ENCODE measurements at places on chromosomes 3 and 15. TPM values are rescaled to one million over a fixed set of nuclear protein-coding genes. Genes with fewer than 3 reads are reported as not detected.

GRCh38 chr3:173902871-173903270 lies 505.3 kb downstream of the NLGN1 start:
- no peak for DNase-seq
- H3K27me3 ChIP-seq: no peaks in the 10 kb centered on the region
- H3K27ac ChIP-seq: no peak overlapping the region
- no peaks in the 10 kb centered on the region for H3K36me3 ChIP-seq
- H3K4me3 ChIP-seq: no peak overlapping the region

Gene DRD3
- total RNA-seq: not detected

DNA sequence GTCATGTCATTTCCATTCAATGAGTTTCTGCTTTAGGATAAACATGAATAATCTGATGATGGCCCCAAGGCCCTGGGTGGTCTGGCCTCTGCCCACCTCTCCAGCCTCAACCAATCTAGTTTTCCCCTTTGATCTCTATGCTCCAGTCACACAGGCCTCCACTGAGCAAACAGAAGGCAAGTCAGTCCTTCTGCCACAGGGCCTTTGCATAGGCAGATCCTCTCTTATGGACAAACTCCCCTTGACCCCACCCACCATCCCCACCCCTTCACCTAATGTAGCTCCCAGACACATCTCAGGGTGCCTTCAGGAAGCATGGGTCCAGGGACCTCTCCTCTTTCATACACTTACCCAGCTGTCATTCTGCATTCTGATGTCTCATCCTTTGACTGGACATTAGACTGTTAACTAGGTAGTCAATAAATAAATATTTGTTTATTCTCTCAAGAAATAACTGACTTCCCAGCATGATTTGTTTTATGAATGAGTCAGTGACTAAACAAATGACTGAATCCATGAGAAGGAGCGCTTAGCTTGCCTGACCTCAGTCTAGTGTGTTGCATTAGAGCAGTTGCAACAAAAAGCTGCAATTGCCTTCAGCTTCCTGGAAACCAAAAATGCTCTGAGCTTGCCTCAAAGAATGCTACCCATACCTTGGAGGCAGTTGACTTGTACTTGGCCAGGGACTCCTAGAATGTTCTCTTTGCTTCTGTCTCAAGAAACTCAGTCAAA lies 386.6 kb upstream of the WNT5A start:
- no peaks in the 10 kb centered on the region for H3K36me3 ChIP-seq
- no peaks in the 10 kb centered on the region for H3K4me1 ChIP-seq
- no peak for DNase-seq
- H3K27me3 ChIP-seq: no peaks in the 10 kb centered on the region
- no peak overlapping the region for H3K4me3 ChIP-seq

- no peak overlapping the region for H3K4me3 ChIP-seq
- no peaks in the 10 kb centered on the region for H3K4me1 ChIP-seq
- no peak overlapping the region for H3K27ac ChIP-seq
- H3K36me3 ChIP-seq: no peaks in the 10 kb centered on the region
- no peak for DNase-seq
These were observed 4.1 kb downstream of the DET1 start for GRCh38 chr15:88542342-88542733.

Gene GRIP2
- 0.16 TPM for total RNA-seq

DNA sequence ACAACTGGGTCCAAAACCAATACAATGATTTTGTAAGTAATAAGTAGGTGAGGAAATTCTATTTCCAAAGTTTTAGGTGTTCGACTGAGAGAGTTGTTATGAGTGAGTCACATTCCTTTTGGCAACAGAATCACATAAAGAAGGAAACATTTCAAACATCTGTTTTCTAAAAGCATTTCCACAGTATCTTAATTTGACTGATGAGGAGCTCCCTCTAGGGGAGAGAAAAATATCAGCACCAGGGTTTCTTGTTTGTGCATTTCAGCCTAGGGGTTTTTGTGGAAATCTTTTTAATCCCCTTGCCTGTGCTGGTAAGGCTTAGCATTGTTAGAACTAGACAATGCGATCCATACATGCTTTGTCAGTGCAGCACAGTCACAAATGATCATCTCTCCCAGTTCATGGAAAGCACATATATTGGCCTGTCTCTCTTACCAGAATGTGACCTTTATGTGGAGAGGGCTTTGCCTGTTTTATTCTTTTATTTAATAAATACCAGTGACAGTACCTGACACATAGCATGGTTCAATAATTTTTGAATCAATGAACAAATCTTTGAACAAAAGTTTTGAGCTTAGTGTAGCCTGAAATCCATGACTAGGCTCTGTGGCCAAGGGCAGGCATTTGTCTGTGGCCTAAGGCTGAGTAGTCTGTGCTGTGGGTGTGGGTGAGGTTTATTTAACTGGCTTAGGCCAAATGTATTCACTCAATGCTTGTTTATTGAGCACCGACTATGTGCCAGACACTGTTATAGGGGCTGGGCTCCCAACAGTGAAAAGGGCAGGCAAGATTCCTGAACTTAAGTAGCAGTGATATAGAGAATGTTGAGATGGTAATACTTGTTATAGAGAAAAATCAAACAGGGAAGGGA lies 21.1 kb upstream of the IQCF6 start:
- H3K27me3 ChIP-seq: peaks cover 8% of the 10 kb centered on the region
- H3K4me1 ChIP-seq: no peaks in the 10 kb centered on the region
- H3K4me3 ChIP-seq: no peak overlapping the region
- DNase-seq: no peak

DNA sequence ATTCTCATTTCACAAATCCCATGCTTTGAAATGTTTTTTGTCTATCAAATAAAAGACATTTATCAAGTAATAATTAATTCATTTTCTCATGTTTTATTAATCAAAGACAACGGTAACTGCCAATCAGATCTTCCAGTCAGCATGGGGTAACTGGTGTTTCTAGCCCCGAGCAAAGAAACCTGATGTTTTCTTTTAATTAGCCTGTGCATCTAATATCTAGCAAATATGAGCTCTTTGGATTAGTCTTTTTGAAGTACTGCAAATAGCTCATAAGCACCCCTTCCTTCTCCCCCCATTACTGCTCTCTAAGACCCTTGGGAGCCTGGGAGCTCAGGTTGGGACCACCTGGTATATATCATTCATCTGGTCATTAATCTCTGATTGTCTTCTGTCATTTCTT lies 43.1 kb upstream of the SRGAP3 start:
- no peaks in the 10 kb centered on the region for H3K36me3 ChIP-seq
- H3K4me1 ChIP-seq: no peaks in the 10 kb centered on the region
- H3K4me3 ChIP-seq: no peak overlapping the region
- no peaks in the 10 kb centered on the region for H3K27me3 ChIP-seq

DNA sequence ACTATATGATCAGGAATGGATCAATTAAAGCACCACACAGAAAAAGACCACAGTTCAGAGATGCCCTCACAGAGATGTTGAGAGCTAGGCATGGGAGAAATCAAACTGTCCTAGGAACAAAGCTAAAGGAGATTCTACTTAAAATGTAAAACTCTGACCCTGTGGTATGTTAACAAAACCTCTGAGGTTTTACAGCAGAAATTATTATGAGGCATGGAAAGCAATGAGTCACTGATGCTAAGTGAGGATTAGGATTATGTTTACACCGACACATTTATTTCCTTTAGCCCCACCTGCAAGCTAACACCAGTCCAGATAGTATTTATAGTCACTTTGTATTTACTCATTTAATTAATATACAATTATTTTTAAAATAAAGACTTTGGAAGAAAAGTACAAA lies 1242.2 kb downstream of the OTOL1 start:
- no peak overlapping the region for H3K4me3 ChIP-seq
- DNase-seq: no peak
- H3K36me3 ChIP-seq: no peaks in the 10 kb centered on the region
- no peaks in the 10 kb centered on the region for H3K27me3 ChIP-seq
- H3K4me1 ChIP-seq: no peaks in the 10 kb centered on the region

DNA sequence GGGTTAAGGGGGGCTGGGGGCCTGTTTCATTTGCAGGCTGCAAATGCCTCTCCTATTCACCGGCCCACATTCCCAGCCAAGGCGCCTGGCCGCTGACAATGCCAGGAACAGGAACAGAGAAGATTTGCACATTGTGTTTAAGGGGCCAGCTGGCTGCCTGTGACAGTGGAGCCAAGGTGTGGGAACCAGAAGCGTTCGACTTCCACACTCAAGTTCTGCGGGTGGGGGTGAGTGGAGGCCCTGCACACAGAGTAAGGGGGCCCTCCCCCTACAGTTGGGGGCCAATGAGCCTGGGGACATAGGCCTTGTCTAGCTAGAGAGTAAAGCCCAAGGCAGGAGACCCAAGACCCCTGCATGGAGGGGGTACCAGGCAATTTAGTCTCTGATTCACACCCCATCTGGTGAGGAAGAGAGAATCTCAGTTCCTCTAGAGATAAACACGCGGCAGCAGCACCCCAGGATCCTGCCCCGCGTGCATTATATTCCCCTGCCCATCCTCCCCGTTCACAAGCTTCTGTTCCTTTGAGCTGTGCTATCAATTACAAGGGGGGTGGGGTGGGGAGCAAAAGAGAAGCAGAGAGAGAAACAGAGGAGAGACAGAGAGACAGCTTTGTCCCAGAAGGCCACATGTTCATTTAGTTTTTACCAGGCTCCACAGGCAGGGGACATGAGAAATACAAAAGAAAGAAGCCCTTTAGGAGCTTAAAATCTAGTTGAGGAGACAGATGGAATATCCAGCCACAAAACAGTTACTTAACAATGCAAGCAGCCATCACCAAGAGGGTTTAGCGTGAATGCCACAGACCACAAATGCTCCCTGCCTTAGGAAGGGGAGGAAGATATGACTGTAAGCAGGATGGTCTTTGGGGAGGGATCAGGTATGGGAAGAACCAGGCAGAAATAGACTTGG lies 9.2 kb downstream of the IGDCC3 start:
- H3K4me3 ChIP-seq: no peak overlapping the region
- no peak overlapping the region for H3K27ac ChIP-seq
- H3K4me1 ChIP-seq: no peaks in the 10 kb centered on the region
- no peak for DNase-seq
- H3K36me3 ChIP-seq: no peaks in the 10 kb centered on the region

Gene DISP2
- under 0.01 TPM for total RNA-seq

- H3K4me1 ChIP-seq: peaks cover 10% of the 10 kb centered on the region
- peak overlapping the region; percentile 62 for H3K4me3 ChIP-seq
- no peaks in the 10 kb centered on the region for H3K27me3 ChIP-seq
- H3K36me3 ChIP-seq: no peaks in the 10 kb centered on the region
These were observed 16.7 kb upstream of the WNT7A start for GRCh38 chr3:13896473-13897154.

DNA sequence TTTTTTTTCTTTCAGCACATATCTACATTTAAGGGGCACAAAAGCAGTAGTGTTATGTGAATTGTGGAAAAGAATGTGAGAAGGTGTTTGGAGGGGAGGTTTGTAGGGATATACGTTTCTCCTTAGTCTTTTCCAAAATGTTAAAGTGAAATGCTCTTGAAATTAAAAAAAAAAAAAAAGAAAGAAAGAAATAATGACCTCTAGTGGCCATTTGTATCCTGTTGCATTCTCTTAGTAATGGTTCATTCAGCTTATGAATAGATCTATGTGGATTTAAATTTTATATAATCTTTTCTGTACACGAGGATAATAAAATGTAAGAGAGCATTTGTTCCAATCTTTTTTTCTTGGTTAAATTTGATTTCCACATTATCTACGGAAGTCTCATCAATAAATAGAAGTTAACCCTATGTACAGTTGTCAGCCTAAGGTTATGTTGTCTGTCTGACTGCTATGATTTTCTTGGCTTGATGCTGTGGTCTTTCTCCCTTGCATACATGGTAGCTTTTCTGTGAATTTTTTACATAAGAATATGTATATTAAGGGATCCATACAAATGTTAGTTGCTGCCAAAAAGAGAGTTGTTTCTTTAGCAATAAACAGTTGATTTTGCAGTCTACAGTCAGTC lies 1.7 kb downstream of the P2RY13 start:
- peak overlapping the region; percentile 19 for H3K4me3 ChIP-seq
- no peaks in the 10 kb centered on the region for H3K36me3 ChIP-seq
- no peak for DNase-seq
- H3K27me3 ChIP-seq: no peaks in the 10 kb centered on the region

Data from breast epithelium (tissue), 4 donors.